Caki2 (cell line): ENCODE measurements at places on chromosomes 12 and 14.

DNA sequence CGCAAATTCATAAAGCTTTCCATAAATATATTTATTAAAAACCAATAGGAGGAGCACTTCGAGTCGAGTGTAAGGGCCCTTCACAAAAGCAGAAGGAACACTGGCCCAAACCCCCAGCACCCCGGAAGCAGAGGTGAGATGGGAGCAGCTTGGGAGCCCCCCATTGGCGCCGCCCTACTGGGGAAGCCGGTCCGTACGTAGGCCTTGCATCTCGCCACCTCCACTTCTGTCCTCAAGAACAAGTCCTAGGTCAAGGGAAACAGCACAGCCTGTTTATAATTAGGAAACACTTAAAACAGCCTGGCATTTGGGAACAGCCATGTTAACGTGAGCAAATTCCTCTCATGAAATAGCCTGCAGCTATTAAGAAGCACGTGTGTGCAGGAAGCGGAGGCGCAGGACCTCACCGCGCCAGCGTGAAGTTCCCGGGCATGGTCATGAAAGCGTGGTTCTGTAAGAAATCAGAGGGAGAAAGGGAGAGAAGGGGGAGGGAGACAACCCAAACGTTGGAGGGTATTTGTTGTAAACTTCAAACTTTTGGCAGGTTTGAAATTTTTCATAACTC is 7.7 kb downstream of the ANKRD9 start:
- DNase-seq, result no peak

DNA sequence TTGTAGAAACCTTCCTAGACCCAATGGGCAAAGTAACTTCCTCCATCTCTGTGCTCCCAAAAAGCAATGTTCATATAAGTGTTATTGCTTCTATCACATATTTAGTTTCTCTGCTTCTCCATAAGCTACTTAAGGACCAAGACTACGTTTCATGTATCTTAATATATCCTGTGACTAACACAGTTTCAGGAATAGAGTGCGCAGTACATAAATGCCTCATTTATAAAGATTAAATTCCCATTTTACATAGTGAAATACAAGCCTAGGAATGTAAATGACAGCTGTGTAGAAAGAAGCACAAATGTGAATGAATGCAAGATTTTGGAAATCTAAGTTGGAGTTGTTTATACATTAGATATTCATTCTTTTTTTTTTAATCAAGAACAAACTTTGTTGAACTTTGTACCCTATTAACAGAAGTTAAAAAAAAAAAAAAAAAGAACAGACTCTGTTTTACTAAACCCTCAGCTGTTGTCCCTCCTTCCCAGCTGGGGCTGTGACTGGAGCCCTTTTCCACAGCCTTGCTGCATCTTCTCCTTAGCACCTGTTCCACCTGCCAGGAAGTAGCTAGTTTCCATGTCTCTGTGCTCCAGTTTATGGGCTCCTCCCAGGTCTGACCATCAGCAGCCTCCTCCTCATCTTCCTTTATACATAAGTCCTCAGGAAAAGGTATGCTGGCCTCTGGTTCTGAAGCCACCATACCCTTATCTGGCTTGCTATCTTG is 7.0 kb upstream of the METTL17 start:
- DNase-seq, result no peak

DNA sequence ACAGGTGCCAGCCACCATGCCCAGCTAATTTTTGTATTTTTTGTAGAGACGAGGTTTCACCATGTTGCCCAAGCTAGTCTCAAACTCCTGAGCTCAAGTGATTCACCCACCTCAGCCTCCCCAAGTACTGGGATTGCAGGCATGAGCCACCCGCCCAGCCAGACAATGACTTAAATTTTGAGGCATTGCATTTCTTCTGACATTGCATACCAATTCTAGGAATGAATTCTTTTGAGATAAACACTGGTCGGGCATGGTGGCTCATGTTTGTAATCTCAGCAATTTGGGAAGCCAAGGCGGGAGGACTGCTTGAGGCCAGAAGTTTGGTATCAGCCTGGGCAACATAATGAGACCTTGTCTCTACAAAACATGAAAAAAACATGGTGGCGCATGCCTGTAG is 2.5 kb upstream of the CELA1 start:
- no peak for DNase-seq

DNA sequence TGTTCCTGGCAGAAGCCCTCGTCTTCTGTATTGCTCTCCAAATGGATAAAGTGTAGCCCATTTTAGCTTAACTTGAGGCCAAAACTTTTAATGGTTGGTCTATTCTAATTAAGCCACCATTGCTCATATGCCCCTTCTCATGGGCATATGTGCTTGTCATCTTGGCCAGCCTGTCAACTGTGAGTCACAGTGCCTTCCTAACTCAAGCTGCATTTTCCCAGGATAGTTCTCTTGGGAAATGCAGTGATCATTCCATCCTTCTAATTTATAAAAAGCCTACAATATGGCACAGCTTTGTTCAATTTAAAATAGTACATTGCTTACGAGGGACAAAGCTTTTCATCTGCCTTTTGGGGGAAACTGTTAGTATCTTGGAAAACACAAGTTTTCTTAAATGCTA is 6.6 kb downstream of the PTHLH start:
- peak; percentile 28 for DNase-seq

GRCh38 chr14:54364555-54365415 is 32.0 kb upstream of the CDKN3 start:
- peak; percentile 13 for DNase-seq

DNA sequence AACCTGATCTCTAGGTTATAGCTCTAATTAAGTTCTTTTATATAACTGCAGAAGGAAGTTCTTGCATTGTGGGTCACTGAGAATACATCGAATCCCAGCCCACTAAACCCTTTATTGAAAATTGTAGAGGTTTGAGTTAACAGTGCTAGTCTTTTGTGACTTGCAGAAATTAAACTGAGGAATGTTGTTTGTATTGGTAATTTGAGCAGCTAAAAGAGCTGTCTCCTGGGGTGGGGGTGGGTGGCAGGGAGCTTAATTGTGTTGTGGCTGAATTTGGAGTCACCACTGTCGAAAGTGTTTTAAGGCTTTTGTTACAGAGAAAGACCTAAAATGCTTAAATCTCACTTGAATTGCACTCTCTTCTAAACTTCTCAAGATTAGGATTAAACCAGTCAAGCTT is 3.2 kb upstream of the COX8C start:
- DNase-seq, result no peak

- no peak for DNase-seq
These were observed 5.3 kb downstream of the LTB4R start for GRCh38 chr14:24316597-24316950.

- no peak for DNase-seq
These were observed 9.8 kb downstream of the GPR135 start for GRCh38 chr14:59455411-59455810.

DNA sequence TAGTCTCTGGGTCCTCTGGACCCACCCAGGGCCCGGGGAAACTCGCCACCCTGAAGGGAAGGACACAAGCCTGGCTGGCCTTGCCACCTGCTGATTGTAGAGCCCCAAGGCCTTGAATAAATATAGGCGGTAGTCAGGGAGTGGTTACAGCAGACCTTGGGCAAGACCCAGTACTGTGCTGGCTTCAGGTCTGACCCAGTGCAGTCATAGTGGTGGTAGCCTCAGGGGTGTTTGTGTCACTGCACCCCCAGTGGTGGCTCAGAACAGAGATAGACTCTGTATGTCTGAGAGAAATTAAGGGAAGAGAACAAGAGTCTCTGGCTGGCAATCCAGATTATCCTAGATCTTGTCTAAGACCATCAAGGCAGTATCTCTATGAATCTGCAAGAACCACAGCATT is 63.5 kb downstream of the MAPKAPK5 start:
- DNase-seq, result no peak

DNA sequence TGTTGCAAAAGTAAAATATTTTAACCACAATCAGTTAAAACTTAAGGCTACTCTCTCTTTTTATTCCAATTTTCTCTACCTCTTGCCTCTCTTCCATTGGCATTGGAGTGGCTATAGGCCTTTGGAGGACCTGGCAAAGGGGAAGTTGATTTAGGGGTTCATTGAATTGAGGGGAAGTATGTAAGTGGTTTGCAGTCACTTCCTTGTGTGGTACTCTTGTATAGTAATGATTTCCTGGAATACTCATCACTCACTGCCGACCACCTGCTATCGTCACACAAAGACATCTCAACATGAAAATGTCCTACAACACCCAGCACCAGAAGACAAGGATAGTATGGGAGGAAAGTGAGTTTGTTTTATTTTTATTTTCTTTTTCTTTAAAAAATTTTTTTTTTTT is 45.7 kb upstream of the CPM start:
- DNase-seq, result no peak

GRCh38 chr14:55936691-55937090 is 181.5 kb upstream of the PELI2 start:
- DNase-seq, result no peak

DNA sequence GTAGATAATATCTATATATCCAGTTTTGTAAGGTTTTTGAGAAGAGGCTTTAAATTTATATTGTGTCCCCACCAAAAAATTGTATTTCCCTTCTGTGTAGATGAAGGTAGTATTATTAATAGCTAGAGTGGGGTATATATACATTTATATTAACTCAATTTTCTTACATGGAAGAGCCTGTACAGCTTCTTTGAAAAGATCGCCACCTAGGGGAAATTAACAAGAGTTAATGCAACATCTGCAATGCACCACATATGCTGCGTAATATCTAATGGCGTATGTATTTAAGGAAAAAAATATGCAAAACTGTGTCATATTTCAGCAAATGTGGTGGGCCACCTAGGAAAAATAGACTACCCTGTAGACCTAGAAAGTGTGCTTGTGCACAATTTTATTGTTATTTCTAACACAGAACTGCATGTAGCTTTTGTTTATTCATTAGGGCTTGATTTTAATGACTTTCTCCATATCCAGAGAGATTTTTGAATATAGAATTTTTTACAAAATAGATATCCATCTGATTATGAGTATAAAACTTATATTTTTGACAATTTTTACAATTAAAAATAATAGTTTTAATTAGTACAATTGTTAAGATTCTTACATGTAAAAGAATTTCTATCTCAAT is 14.0 kb downstream of the CCER1 start:
- no peak for DNase-seq
